AG20443 (cell line): ENCODE measurements at places on chromosomes 5 and 9.

DNA sequence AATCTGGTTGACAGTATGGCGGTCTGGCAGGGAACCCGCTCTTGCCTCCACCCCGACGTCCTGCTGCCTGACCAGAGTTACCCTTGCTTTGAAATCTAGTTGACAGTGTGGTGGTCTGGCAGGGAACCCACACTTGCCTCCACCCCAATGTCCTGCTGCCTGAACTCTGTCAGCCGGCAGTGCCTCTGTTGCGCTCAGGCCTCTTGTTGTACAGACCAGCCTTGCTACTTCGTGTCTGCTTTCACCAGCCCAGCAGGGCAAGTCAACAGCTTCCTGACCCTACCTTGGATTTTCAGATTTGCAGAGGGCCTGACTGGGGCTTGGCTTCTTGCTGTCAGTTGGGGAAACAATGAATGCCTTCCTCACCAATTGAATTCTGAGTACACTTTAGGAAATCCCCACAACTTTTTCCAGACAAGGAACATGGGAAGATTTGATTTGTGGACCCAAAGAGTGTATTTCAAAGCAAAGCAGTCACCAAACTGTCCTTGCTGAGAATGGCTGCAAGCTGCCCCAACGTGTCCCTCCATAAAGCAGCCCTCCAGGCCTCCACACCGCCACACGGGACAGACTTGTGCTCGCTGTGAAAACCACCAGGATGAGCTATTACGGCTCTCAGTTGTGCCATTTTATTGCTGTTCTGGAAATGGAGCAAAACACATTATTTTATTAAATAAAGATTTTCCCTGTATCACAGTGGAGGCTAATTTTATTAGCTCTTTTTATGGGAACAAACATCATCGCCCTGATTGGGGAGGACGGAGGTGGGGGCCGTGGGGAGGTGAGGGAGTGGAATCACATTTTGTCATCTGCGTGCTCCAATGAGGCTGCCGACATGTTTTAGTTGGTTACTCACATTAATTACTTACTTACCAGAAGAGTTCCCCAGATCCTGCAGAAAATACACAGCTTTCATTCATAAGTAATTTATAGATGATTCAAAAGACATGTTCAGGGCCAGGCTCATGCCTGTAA is 189.3 kb downstream of the AOPEP start:
- no peak for DNase-seq

DNA sequence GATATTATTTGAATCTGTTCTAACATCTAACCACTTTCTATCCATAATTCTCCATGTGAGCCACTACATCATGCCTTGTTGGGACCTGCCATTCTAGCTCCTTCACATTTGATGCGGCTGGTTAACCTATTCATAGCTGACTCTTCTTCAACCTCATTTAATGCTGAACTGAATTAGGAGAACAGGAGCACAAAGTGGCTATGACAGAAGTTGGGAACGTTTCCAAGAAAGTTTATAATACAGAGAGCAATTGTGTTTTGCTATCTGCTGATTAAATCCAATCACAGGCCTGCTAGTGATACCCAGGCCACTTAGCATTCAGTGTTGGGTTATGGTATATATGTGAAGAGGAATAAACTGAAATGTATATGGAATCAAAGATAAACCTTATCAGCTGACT is 440.3 kb downstream of the PTPRD start:
- DNase-seq, result no peak

DNA sequence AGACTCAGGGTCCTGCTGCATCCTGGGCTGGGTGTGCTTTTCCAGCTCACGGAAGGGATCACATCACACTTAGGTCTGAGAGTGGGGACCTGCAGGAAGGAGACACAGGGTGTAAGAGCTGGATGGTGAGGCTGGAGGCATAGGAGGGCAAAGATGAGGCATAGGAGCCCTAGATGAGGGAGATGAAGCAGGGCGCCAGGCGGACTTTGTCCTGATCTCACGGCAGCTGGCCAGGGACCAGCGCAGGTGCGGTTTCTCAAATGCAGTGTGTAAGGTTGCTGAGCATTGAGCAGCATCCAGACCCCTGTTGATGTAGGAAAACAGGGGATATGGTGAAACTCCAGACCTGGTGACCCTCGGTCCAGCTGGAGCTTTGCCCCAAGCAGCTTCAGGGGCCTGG is 156.5 kb downstream of the PSAT1 start:
- no peak for DNase-seq

DNA sequence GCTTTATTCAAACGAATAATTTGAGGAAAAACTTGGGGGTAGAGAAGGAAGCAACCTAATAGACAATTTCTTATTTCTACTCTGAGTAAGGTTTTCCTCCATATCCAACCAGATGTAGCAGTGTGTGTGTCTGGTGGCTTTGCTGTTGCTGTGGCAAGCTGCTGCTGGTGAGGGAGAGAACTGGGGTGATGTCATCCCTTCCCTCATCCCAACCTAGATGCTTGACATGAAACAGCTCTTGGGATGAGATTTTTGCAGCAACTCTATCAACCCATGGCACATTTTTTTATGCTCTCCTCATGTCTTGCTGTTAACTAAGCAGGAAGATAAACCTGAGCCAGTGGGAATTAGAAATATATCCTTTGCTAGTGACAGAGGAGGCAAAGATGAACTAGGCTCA is 135.8 kb downstream of the PCSK1 start:
- DNase-seq, result peak; percentile 83

DNA sequence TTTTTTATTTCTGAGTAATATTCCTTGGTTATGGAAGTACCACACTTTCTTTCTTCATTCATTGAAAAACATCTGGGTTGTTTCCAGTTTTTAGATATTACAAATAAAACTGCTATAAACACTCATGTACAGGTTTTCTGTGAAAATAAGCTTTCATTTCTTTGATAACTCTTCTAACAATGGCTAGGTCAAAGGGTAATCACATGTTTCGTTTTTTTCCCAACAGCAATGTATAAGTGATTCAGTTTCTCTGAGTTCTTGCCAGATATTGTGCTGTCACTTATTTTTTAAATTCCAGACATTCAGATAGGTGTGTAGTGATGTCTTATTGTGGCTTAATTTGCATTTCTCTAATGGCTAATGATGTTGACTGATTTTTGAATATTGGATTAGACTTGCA is 16.7 kb upstream of the TNPO1 start:
- DNase-seq, result no peak

DNA sequence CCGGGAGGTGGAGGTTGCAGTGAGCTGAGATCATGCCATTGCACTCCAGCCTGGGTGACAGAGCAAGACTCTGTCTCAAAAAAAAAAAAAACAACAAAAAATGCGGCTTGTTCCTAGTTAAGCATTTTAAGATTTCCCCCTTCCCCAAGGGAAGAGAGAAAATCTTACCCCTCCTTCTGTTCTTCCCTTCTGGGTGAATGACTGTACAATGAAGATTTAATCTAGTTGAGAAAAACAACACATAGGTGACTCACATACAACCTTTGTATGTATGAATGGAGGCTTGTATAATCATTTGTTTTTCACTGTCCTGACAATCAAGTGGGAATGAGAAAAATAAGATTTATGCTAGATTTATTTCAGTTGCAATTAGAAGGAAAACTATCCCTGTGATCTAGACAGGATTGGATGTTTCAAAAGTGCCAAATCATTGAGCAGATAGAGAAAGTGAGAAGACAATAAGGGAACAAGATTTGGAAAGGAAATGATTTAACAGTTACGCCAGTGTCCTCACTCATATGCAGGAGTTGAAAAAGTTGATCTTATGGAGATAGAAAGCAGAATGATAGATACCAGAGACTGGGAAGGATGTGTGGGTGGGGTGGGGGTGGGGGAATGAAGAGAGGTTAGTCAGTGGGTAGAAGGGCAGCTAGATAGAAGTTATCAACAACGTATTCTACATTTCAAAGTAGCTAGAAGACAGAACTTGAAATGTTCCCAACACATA is 16.7 kb downstream of the GDA start:
- no peak for DNase-seq

GRCh38 chr5:170028124-170028523 is 47.8 kb upstream of the INSYN2B start:
- DNase-seq, result peak; percentile 32

DNA sequence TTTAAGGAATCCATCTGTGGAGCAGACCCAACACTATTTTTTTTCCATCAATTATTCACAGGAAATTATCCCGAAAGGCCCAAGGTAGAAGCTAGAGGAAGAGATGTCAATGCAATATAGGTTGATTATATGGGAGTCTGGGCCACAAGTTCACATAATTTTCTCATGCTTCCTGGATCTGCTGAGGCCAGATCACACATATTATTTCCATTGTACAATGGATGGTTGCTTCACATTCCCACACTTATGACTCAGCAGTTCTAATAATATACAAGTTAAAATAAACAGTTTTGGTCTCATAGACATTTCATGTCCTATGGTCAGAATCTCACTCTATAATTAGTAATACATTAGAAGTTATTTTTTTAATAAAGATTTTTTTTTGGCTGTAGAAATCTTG is 66.0 kb upstream of the PTPRD start:
- no peak for DNase-seq

- peak; percentile 76 for DNase-seq
These were observed 584.0 kb downstream of the ACTL7B start for GRCh38 chr9:108271646-108272348.

DNA sequence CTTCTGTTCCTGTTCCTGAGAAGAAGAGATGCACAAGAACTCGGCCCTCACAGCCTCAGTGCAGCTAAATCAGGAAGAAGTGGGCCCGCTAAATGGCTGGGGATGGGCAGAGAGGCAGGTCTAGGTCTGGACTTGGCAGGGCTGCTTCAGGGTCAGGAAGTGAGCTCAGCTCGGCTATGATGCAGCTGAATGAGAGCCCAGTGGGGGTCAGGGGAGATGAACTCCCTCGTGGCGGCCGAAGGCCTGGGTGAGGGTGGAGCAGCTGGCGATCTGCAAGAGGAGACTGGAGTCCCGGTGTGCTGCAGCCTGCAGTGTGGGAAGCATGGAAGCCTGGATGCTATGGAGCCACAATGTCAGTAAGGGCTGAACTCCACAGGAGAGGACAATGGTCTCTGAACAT is 466.2 kb downstream of the SPOCK1 start:
- DNase-seq, result no peak

DNA sequence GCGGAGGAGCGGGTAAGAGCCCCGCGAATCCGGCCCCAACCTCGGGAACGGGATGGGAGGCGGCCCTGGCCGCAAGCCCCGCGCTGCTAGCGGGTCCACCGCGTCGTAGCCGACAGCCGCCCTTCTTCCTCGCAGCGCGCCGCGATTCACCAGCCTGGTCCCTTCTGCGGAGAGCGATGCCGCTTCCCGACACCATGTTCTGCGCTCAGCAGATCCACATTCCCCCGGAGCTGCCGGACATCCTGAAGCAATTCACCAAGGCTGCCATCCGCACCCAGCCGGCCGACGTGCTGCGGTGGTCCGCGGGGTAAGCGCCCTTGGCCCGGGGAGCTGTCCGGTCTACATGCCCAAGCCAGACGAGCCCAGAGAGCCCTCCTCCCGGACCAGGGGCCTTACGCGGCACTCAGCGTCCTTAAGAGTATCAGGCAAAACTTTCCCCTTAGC is 335 bp downstream of the ROPN1L start:
- DNase-seq, result no peak
